Testis (tissue), 5 donors: ENCODE measurements at places on chromosomes 4 and X. TPM values are rescaled to one million over a fixed set of nuclear protein-coding genes. Genes with fewer than 3 reads are reported as not detected.

GRCh38 chr4:105154576-105154975, 7.9 kb downstream of the TET2 start:
- H3K4me3 ChIP-seq, result no peak overlapping the region
- H3K36me3 ChIP-seq, result no peaks in the 10 kb centered on the region
- H3K27ac ChIP-seq, result no peak overlapping the region
- no peaks in the 10 kb centered on the region for H3K4me1 ChIP-seq
- no peak for DNase-seq

DNA sequence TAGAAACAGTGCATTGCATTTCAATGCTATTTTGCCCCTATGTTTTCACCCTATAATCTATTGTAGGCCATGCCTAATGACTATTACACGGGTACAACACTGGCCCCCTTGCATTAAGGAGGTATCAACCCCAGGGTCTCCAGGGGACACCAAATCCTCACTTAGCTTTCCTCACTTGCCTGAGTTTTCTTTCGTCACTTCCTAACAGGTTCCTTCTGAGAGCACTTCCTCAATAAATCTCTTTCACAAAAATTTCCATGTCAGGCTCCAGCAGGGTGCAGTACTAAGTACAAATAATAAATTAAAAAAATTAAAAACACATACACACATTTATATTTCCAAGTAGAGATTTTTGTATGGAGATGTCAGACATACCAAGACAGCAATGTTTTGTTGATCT, 165.0 kb downstream of the RBM46 start:
- no peak overlapping the region for H3K27ac ChIP-seq
- no peaks in the 10 kb centered on the region for H3K36me3 ChIP-seq
- H3K4me3 ChIP-seq, result no peak overlapping the region
- DNase-seq, result no peak
- no peaks in the 10 kb centered on the region for H3K4me1 ChIP-seq

- peak; percentile 52 for DNase-seq
- no peak overlapping the region for H3K27ac ChIP-seq
- no peaks in the 10 kb centered on the region for H3K27me3 ChIP-seq
- H3K4me1 ChIP-seq, result peaks cover 20% of the 10 kb centered on the region
- peak overlapping the region; percentile 36 for H3K4me3 ChIP-seq
Measured at GRCh38 chr4:680928-681645, 6.7 kb downstream of the MYL5 start.

DNA sequence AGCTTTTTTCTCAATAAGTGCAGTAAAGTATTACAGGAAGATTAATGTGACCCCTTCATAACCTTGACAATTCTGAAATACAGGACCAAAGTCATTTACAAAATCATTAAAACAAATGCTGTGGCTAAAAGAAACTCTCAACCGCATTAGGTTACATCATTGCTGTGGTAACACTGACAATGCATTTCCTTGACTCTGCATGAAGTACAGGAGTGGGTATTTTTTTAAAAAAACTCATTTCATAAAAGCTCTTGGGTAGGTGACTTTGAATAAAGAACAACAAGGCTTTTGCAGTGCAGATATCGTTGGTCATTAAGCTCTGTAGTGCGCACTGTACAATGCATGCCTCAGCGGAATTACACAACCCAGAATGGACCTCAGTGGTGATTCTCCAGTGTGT, 23.4 kb upstream of the XK start:
- DNase-seq, result no peak
- H3K27me3 ChIP-seq, result no peaks in the 10 kb centered on the region
- no peaks in the 10 kb centered on the region for H3K4me1 ChIP-seq
- no peak overlapping the region for H3K27ac ChIP-seq
- H3K36me3 ChIP-seq, result no peaks in the 10 kb centered on the region

GRCh38 chrX:116198810-116199209, 28.3 kb downstream of the AGTR2 start:
- H3K36me3 ChIP-seq, result no peaks in the 10 kb centered on the region
- H3K4me1 ChIP-seq, result no peaks in the 10 kb centered on the region
- DNase-seq, result no peak
- no peak overlapping the region for H3K27ac ChIP-seq

- no peak overlapping the region for H3K27ac ChIP-seq
- H3K4me1 ChIP-seq, result no peaks in the 10 kb centered on the region
- DNase-seq, result no peak
- no peaks in the 10 kb centered on the region for H3K36me3 ChIP-seq
Measured at GRCh38 chr4:37359261-37359660, 114.7 kb downstream of the NWD2 start.

DNA sequence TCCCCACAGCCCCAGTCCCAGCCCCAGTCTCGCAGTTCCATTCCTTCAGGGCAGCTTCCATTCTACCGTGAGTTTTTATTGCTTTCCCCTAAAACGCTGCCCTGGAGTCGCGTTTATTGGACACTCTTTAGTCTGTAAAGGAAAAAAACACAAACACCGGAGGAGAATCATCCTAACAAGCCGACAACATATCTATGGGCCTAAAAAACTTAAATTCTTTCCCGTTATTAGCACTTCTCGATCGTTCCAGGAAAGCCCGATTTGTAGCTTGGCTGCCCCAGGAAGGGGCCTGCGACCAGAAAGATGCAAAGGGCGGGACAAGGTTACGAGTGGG, 178.5 kb downstream of the CBR4 start:
- H3K4me1 ChIP-seq, result peaks cover 6% of the 10 kb centered on the region
- no peaks in the 10 kb centered on the region for H3K36me3 ChIP-seq
- H3K27me3 ChIP-seq, result no peaks in the 10 kb centered on the region
- peak overlapping the region; percentile 65 for H3K4me3 ChIP-seq

DNA sequence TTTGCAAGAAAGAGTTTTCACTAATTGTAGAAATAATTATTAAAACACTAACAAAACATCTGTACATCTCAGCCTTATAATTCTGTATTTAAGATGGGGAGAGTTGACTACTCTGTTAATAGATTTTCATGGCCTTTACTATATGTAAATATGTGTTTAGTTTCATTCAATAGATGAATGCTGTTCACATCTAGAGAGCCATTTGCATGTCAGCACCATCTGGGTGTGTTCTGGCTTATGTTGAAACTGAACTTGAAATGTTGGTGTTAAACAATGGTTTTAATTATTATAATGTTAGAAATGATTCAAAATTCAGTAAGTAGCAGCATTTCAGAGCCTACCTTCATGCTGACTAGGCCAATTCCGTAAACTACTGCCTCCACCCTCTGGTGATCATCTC, 102.5 kb upstream of the ADAD1 start:
- DNase-seq, result no peak
- H3K27me3 ChIP-seq, result no peaks in the 10 kb centered on the region
- no peaks in the 10 kb centered on the region for H3K36me3 ChIP-seq
- no peak overlapping the region for H3K27ac ChIP-seq
- H3K4me3 ChIP-seq, result no peak overlapping the region

DNA sequence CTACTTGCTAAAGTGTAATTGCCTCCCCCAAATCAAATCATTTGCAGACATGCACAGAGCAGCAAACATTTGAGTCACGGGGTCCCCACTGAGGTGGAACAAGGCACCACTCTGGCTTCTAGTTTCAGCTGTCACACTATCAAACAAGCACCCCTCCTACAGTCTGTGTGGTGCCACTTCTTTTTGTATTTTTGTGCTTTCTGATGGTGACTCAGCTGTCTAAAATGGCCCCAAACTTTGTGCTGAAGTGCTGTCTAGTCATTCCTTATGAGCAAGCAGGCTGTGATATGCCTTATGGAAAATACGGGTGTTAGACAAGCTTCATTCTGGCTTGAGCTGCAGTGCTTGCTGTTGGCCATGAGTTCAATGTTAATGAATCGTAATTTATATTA, 15.4 kb downstream of the IGFBP7 start:
- H3K36me3 ChIP-seq, result no peaks in the 10 kb centered on the region
- H3K4me1 ChIP-seq, result peaks cover 21% of the 10 kb centered on the region
- DNase-seq, result no peak
- H3K27me3 ChIP-seq, result no peaks in the 10 kb centered on the region
- no peak overlapping the region for H3K4me3 ChIP-seq
- H3K27ac ChIP-seq, result peak overlapping the region; percentile 96

DNA sequence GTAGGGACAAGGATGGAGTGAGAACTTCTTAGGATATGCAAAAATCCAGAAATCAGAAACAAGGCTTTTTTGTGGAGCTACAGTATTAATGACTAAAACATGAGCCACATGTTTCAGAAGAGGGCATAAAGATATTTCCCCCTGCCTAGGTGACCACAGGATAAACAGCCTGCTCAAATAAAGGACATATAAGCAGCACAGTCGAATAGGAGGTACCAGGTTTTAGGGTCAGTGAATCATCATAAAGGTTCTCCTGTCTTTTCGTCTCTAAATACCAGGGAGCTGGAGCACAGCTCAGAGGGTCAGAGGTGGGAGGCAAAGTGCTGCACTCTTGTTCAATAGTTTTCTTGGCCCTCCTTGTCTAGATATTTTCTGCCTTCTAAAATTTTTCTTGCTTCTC, 211.9 kb upstream of the HS3ST1 start:
- no peaks in the 10 kb centered on the region for H3K4me1 ChIP-seq
- H3K4me3 ChIP-seq, result no peak overlapping the region
- no peaks in the 10 kb centered on the region for H3K27me3 ChIP-seq
- no peaks in the 10 kb centered on the region for H3K36me3 ChIP-seq
- DNase-seq, result no peak
- no peak overlapping the region for H3K27ac ChIP-seq

GRCh38 chr4:991451-992296, 1.5 kb downstream of the SLC26A1 start:
- peaks cover 8% of the 10 kb centered on the region for H3K4me1 ChIP-seq
- no peak overlapping the region for H3K27ac ChIP-seq
- H3K36me3 ChIP-seq, result no peaks in the 10 kb centered on the region
- H3K4me3 ChIP-seq, result no peak overlapping the region
- no peak for DNase-seq

GRCh38 chrX:46849933-46850332, 13.1 kb downstream of the RP2 start:
- no peak for DNase-seq
- H3K36me3 ChIP-seq, result no peaks in the 10 kb centered on the region
- H3K27me3 ChIP-seq, result no peaks in the 10 kb centered on the region
- no peak overlapping the region for H3K4me3 ChIP-seq
- H3K27ac ChIP-seq, result no peak overlapping the region

DNA sequence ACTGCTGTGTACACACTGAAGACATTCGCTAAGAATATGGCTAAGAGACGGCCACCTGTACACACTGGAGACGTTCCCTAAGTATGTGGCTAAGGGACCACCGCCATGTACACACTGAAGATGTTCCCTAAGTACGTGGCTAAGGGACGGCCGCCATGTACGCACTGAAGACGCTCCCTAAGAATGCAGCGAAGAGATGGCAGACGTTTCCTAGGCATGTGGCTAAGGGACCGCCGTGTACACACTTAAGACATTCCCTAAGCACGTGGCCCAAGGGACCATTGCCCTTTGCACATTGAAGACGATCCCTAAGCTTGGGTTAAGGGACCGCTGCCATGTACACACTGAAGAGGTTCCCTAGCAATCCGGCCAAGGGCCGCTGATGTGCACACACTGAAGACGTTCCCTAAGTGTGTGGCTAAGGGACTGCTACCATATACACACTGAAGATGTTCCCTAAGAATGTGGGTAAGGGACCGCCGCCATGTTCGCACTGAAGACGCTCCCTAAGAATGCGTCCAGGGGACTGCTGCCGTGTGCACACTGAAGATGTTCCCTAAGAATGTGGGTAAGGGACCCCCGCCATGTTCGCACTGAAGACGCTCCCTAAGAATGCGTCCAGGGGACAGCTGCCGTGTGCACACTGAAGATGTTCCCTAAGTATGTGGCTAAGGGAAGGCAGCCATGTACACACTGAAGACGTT, 36.7 kb downstream of the DHRSX start:
- H3K27ac ChIP-seq, result no peak overlapping the region
- peak overlapping the region; percentile 6 for H3K4me3 ChIP-seq
- H3K27me3 ChIP-seq, result no peaks in the 10 kb centered on the region
- DNase-seq, result peak; percentile 76
- H3K4me1 ChIP-seq, result peaks cover 9% of the 10 kb centered on the region

GRCh38 chr4:11904846-11905739, 476.4 kb upstream of the HS3ST1 start:
- H3K4me3 ChIP-seq, result no peak overlapping the region
- no peaks in the 10 kb centered on the region for H3K4me1 ChIP-seq
- H3K27me3 ChIP-seq, result no peaks in the 10 kb centered on the region

GRCh38 chr4:165150545-165150944, 37.9 kb upstream of the TMEM192 start:
- H3K27ac ChIP-seq, result no peak overlapping the region
- no peaks in the 10 kb centered on the region for H3K4me1 ChIP-seq
- no peak for DNase-seq
- H3K36me3 ChIP-seq, result no peaks in the 10 kb centered on the region
- H3K4me3 ChIP-seq, result no peak overlapping the region

DNA sequence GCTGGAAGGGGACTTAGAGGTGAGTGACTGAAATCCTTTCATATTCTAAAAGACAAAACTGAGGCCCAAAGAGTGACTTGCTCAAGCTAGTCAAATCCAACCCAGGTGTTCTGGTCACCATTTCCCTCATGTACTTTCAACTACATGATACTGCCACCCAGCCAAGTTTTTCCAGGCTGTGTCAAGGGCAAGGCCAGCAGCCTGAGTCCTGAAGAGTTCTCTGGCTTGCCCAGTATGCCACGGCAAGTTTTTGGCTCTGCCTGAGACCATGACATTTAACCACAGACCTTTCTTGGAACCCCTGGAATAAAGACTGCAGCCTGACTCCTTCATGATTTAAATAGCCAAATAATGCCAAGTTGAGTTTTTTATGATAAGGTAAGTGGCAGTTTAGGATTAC, 10.7 kb upstream of the TMEM164 start:
- H3K27me3 ChIP-seq, result no peaks in the 10 kb centered on the region
- no peak for DNase-seq
- no peak overlapping the region for H3K4me3 ChIP-seq
- no peaks in the 10 kb centered on the region for H3K4me1 ChIP-seq
- H3K27ac ChIP-seq, result no peak overlapping the region
- no peaks in the 10 kb centered on the region for H3K36me3 ChIP-seq

DNA sequence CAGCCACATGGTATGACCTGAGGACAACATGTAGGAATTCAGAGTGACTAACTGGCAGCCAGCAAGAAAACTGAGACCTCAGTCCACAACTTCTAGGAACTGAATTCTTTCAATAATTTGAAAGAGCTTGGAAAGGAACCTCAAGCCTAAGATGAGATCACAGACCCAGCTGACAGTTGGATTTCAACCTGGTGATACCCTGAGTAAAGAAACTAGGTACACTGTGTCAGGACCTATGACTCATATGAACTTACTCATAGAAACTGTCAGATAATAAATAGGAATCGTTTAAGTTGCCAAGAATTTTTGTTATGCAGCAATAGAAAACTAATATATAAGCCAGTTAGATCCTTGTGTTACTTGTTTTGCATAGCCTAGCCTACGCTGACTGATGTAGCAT, 102.4 kb upstream of the DCAF12L1 start:
- no peak overlapping the region for H3K27ac ChIP-seq
- H3K27me3 ChIP-seq, result no peaks in the 10 kb centered on the region
- no peaks in the 10 kb centered on the region for H3K4me1 ChIP-seq

- no peak for DNase-seq
- H3K4me1 ChIP-seq, result no peaks in the 10 kb centered on the region
- H3K36me3 ChIP-seq, result no peaks in the 10 kb centered on the region
- no peak overlapping the region for H3K27ac ChIP-seq
- H3K27me3 ChIP-seq, result no peaks in the 10 kb centered on the region
- no peak overlapping the region for H3K4me3 ChIP-seq
Measured at GRCh38 chr4:110751183-110751582, 128.3 kb upstream of the PITX2 start.

GRCh38 chr4:52110171-52110570, 59.1 kb downstream of the SPATA18 start:
- no peaks in the 10 kb centered on the region for H3K36me3 ChIP-seq
- no peaks in the 10 kb centered on the region for H3K27me3 ChIP-seq
- no peak for DNase-seq

The F8A2 gene
- polyA plus RNA-seq, result not detected

The ARX gene
- polyA plus RNA-seq, result 4.9 TPM

The POLN gene
- polyA plus RNA-seq, result 12.2 TPM

The MAGEB6 gene
- 5.1 TPM for polyA plus RNA-seq

The C4orf36 gene
- 26.4 TPM for polyA plus RNA-seq
